Kidney glomerular epithelial cell (primary cell): ENCODE measurements at places on chromosomes 12 and 14.

DNA sequence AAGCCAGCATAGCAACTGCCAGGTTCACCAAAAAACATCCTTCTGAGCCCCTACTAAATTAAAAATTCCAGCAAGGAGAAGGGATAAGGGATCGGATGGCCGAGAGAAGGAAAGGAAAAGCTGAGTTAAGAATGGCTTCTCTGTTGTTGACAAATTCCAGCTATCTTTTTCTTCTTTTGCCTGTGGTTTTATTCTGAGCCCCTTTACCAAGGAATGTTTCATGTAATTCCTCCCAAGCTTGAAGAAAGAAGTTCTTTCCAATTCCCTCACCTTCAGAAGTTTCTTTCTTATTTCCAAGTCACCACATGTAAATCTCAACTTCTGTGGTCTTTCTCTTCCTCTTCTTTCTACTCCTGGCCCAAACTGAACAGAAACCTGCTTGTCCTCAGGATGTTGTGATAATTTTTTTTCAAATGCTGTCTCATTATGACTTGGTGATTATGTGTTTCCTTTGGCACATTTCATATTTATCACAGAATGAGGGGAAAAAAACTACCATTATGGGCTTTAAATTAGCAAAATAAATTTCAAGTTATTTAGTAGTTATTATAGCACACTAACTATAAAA lies 40.0 kb downstream of the FGD6 start:
- DNase-seq = no peak

DNA sequence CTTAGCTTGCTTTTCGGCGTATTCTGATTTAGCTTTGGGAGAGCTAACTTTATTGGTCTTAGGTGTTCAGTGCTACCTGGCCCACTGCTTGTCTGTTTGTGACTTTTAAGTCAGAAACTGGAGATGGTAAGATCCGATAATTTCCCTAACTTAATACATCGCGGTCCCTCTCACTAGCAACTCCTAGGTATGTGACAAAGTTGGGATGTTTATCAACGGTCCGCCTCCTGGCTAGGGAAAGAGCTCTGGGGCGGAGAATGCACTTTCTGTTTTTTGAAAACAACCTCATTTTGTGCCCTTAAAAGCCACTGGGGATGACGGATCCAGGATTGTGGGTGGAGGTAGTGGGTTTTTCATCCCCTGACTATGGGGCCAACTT lies 1.2 kb downstream of the CDKN1B start:
- no peak for DNase-seq

DNA sequence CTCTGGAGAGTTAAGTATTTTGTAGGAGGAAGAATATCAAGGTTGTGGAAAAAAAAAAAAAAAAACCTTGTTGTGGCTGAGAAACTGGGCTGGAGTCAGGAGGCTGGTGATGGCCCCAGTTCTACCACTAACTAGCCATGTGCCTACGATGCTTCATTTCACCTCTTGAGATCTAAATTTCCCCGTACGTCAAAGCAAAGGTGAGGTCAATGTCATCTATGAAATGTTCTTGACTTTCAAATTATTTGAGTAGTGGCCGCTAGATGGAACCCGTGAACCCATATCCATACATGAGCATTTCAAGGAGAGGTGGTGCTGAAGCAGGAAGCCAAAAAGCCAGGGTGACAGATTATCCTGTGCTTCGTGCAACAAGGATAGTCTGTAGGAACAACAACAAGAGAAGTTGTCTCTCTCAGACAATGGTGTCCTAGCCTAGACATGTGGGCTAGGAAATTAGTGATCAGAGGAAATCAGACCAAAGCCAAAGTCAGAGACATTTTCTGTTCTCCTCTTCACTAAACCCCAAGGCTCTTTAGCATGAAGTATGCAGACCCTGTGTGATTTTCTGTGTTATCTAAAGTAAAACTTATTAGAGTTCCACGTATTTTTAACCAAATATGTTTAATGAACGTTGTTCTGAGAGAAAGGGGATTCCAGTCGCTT lies 95.5 kb upstream of the ETV6 start:
- peak; percentile 61 for DNase-seq

DNA sequence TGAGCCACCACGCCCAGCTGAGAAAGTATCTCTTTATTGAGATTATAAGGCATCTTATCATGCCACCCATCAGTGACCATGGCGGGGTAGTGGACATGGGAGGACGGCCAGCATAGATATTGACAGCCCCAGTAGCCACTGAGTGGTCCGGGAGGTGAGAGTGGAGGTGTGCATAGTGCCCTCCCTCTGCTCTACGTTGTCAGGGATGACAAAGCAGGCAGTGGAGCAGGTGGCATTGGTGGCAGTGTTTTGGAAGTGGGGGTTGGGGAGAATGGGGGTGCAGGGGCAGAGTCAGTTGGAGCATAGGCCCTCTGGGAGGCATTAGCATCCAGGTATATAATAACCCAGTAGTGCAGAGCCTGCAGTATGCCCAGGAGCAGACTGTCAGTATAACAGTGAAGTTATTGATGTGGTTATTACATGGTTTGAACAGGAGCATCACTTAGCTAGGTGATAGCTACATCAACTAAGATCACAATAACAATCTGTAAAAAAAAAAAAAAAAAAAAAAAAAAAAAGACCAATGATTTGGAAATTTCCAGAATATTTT lies 41.1 kb downstream of the GNG2 start:
- DNase-seq = no peak

DNA sequence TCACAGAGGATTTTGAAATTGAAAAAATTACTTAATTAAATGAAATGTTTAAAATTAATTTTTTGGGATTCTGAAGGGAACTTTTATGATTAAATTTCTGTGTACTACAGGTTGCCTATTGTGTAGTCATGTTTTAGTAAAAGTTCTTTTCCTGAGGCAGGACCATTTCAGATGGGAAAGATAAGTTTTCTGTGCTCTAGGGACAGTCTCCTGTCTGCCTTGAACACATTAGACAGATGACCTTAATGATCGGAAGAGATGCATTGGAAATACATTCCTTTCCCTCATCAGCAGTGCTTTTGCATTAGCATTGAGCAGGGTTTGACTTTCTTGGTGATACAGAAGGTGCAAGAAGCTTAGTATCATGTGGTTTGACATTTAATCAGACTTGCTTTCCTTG lies 28.1 kb downstream of the CRADD start:
- no peak for DNase-seq

DNA sequence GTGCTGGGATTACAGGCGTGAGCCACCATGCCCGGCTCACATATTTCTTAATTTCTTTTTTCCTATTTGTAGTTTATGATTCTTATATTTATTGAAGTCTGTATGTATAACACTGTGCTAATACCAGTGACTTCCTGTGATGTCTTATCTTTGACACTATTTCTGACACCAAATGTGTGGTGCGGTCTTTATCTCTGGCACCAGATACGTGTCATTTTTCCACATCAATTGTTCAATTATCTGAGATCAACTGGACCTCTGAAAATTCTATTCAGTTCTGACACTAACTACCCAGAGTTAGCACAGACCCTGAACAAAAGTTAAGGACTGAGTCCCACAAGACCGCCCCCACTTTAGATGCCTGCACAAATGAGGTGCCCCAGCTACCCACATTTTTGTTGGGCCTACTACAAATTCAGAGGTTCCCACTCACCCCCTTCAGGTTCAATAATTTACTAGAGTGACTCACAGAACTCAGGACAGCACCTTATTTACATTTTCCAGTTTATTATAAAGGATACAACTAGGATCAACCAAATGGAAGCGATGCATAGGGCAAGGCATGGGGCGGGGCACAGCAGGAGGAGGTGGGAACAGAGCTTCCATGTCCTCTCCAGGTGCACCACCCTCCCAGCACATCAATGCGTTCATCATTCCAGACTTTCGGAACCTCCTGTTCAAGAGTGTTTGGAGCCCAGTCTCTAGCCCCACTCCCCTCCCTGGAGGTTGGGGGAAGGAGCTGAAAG lies 11.6 kb upstream of the SRSF9 start:
- no peak for DNase-seq

- DNase-seq = no peak
Observed at GRCh38 chr12:54566792-54567191, 17.4 kb downstream of the PDE1B start.

DNA sequence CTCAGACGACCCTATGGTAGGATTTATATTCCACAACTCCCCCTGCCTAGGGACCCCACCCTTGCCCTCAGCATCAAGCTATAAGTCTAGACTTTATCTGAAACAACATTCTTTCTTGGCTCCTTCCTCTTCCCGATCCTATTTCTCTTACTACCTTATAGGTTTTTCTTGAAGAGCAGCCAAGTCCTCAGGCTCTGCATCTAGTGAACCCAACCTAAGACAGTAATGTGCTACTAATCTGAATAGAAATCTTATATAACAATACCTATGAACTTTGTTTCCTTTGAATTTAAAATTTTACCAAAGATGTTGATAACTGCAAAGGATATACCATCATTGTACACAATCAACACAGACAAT lies 96.7 kb upstream of the BMP4 start:
- no peak for DNase-seq

- no peak for DNase-seq
Observed at GRCh38 chr12:89760783-89761182, 52.1 kb upstream of the ATP2B1 start.

GRCh38 chr14:76564471-76565422 lies 188.8 kb downstream of the ESRRB start:
- DNase-seq = no peak

DNA sequence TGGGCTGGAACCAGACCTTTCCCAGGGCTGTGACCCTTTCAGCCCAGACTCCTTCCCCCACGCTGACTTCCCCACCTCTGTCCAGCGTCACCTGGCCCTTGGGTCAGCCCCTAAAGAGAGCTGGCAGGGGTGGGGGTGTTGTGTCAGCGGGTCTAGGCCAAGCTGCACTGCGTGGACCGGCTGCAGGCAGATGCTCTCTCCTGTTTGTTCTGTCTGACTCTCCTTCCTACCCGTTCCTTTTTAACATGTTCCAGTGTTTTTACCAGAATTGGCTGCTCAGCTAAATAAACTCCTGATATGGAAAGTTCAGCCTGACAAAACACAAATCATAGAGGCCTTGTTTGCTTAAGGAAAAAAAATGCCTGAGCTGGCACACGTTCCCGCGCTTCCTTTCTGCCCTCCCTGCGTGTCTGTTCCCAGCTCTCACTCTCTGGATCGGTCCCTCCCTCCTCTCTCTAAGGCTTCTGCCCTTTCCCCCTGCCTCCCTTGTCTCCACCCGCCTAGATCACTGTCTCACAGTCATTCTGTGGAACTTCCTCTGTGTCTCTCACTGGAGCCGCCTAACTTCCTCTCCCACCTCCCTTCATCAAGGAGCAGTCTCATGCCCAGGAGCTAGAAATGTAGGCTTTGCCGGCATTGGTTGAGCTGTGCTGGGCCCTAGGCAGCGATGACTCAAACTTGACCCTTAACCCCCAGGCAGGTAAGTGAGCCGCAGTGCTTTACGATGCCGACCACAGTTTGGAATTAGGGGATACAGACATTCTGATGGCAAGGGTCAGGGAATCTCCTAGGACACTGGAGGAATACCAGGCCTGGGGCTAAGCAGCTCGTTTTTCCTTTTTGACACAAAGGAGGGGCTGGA lies 15.5 kb upstream of the MLXIP start:
- peak; percentile 92 for DNase-seq

DNA sequence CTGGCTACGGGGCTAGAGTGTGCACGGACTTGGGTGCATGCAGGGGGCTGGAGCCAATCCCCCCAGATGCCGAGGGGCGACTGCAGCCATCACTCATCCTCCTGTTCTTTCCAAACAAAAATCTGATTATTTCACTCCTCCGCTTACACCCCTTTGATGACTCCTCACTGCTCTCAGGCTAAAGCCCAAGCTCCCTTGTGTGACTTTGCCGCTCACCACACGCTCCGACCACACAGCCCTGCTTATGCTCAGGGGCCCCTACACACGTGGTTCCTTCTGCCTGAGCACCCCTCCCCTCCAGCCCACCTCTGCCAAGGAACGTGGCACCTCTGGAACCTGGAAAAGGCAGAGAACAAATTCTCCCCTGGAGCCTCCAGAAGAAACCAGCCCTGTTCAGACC lies 13.7 kb downstream of the CHFR start:
- no peak for DNase-seq

GRCh38 chr14:36317650-36318049 lies 2.8 kb downstream of the MBIP start:
- no peak for DNase-seq

DNA sequence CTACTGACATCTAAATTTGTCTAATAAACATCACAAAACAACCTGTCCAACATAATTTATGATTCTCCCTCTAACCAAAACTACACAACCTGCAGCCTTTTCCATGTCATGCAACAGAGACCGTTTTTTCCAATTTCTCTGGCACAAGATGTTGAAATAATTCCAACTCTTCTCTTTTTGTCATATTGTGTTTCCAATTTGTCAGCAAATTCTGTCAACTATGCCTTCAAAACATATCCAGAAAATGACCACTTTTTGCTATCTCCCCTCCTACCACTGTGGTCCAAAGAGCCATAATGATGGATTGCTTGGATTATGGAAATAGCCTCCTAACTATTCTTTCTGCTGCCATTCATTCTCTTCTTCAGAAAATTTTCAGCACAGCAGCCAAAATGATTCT lies 31.3 kb upstream of the SSTR1 start:
- DNase-seq = no peak
